GM12891 (cell line): ENCODE measurements at places on chromosomes 12 and 14.

GRCh38 chr14:103736546-103737431, 21.2 kb downstream of the ZFYVE21 start:
- DNase-seq = no peak

GRCh38 chr12:38772437-38772836, 133.0 kb downstream of the CPNE8 start:
- no peak for DNase-seq

- DNase-seq = no peak
Measured at GRCh38 chr12:85152311-85152729, 116.2 kb downstream of the LRRIQ1 start.

GRCh38 chr12:111221062-111222026, 147.6 kb downstream of the PHETA1 start:
- no peak for DNase-seq

GRCh38 chr14:75548544-75548943, 26.3 kb downstream of the BATF start:
- DNase-seq = no peak

- no peak for DNase-seq
Measured at GRCh38 chr12:57460841-57461275, 1.3 kb downstream of the GLI1 start.

GRCh38 chr14:80100681-80101080, 110.6 kb downstream of the DIO2 start:
- DNase-seq = no peak

- no peak for DNase-seq
Measured at GRCh38 chr12:95516757-95517156, 34.5 kb downstream of the USP44 start.

GRCh38 chr14:59101476-59101875, 87.0 kb upstream of the DAAM1 start:
- DNase-seq = no peak

DNA sequence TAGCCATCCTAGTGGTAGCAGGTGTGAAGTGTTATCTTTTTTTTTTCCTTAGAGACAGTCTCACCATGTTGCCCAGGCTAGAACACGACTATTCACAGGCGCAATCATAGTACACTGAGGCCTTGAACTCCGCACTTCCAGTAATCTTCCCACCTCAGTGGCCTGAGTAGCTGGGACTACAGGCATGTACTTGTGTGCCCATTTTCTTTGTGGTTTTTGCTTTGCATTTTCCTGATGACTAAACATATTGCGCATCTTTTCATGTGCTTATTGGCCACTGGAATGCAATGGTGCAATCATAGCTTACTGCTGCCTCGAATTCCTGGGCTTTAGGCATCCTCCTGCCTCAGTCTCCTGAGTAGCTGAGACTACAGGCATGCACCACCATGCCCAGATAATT, 33.3 kb upstream of the GCH1 start:
- no peak for DNase-seq

DNA sequence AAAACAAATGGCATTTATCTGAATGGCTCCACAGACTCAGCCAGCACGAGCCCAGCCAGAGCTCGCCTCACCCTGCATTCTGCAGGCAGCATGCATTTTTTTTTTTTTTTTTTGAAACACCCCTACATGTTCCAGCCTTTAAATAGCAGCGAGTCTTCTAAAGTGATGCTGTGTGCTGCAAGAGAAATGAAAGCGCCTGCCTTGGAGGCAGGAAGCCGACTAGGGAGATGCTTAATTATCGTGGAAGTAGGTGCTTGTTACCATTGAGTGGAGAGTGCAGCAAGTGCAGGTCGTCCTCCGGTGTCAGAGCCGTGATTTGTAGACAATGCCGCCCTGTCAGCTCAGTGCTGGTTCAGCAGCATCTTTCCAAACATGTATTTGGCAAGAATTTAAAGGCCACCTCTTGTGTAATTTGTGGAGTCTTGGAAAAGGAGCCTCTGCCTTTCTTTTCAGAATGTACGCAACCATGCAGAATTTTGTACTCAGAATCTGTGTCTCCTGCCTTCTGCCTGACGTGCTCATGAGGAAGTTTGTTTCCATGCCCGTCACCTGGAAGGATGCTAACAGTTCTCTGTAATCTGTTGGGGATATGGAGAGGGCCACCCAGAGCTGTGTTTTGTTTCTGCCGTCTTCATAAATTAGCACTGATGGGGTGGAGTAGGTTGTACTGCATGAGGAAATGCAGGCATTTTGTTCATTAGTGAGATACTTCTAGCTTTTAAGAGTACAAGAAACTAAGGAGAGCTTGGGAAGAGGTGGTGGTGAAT, 345.9 kb upstream of the RGS6 start:
- no peak for DNase-seq

GRCh38 chr12:76919383-76920171, 40.8 kb upstream of the CSRP2 start:
- DNase-seq = no peak

GRCh38 chr12:128848371-128848770, 4.9 kb upstream of the GLT1D1 start:
- DNase-seq = no peak

DNA sequence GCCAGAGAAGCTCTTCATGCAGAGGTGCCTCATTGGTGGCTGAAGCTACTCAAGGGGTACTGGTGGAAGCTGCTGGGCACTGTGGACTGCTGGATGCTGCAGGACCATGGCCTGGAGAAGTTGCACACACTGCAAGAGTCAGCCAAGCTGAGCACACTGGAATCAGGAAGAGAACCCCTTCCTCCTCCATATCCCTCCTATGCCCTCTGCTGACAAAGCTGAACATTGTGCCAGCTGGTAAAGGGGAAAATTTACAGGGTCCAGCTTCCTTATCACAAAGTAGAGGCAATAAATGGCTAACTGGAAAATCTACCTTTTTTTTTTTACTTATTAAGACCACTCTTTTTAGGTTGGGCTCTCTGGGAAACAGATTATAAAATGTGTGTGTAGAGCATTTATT, 6.5 kb downstream of the CCDC175 start:
- no peak for DNase-seq

- no peak for DNase-seq
Measured at GRCh38 chr14:67703997-67704396, 2.3 kb downstream of the RDH12 start.

DNA sequence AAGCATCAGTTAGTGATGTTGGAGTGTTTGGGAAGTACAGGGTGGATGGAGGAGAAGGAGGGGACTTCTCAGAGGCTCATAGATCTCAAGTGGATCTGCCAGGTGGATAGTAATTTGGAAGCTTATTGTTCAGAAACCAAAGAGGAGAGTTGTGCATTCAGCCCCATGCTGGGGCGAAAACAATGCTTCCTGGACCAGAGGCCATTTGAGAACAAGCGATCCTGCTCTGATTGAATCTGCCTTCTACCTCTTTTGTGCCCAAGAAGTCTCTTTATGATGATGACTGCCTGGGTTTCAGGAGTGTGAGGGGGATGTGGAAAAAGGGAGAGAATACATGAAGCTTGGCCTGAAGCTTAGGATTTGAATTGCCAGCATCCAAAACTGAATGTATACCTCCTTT, 110.8 kb upstream of the SRRM4 start:
- no peak for DNase-seq

GRCh38 chr12:118269806-118270205, 102.9 kb downstream of the TAOK3 start:
- no peak for DNase-seq

- DNase-seq = no peak
Measured at GRCh38 chr14:103628221-103628683, 759 bp upstream of the KLC1 start.

DNA sequence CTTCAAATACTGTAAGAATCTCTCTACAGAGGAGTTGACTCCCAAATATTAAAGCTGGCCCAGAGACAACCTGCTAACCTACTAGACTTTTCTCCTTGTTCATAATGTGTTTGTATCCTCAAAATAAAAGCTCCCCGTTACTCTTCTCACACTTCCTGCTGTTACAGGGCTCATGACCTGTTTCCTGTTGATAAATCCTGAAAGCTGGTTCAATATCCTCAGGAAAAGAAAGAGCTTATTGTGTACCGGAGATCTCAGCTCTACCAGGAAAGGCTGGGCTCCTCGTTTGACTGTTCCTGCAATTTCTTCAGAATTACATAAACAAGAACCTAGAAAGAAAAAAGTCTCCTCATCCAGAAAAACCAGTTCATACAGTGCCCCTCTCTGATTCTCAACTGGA, 30.8 kb downstream of the CLEC1A start:
- no peak for DNase-seq

DNA sequence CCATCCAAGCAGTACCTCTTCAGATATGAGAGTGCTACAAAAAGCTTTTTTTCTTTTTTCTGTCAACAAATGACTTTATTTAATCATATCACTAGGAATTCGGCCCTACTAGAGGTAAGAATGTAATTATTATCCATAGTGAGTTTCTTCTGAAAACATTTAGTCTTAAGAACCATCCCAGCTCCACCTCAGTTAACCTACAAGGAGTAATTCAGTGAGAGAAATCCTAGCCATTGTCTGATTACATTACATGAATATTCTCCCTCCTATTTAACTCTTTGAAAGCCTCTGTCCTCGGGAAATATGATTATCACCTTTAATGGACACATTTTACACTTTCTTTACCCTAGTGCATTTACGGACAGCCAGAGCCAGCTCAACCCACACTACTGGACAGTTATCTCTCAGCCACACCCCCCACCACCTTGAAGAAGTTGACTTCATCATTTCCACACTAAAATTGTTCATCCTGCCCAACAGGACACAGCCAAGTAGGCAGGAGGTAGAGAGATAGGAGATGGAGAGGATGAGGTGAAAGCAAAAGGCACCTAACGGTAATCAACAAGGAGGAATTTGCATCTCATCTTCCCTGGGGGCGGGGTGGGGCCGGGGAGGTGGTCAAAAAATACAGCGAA, 1.3 kb downstream of the PPFIA2 start:
- no peak for DNase-seq

GRCh38 chr12:132622437-132623071, 4.0 kb downstream of the P2RX2 start:
- no peak for DNase-seq

DNA sequence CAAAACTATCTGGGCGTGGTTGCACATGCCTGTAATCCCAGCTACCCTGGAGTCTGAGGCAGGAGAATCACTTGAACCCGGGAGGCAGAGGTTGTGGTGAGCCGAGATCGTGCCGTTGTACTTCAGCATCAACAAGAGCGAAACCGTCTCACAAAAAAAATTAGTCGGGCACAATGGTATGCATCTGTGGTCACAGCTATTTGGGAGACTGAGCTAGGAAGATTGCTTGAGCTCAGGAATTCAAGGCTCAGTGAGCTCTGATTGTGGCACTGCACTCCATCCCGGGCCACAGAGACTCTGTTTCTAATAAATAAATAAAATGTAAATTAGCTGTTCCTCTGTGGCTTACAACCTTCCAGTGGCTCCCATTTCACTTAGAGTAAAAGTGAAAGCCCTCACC, 28.0 kb downstream of the RCOR1 start:
- DNase-seq = no peak

GRCh38 chr12:104490850-104491249, 34.1 kb downstream of the CHST11 start:
- DNase-seq = no peak

GRCh38 chr12:107435520-107435919, 250.1 kb upstream of the PWP1 start:
- DNase-seq = no peak

DNA sequence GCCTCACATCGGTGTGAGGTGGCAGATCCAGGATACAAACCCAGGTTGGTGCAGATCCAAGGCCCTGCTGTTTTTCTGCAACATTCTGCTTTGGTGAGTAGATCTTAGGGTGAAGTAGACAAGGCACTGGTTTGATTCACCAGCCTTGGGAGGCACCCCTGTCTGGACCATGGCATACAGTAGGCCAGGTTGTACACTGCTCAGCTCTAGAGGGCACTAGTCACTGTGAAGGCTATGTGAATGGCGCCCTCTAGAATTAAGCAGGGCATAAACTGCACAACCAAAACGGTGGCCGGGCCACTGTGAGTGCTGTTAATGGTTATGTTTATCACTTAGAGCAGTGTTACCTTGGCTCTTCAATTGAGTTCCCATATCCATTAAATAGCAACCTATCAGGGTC, 280.6 kb upstream of the PWP1 start:
- no peak for DNase-seq

DNA sequence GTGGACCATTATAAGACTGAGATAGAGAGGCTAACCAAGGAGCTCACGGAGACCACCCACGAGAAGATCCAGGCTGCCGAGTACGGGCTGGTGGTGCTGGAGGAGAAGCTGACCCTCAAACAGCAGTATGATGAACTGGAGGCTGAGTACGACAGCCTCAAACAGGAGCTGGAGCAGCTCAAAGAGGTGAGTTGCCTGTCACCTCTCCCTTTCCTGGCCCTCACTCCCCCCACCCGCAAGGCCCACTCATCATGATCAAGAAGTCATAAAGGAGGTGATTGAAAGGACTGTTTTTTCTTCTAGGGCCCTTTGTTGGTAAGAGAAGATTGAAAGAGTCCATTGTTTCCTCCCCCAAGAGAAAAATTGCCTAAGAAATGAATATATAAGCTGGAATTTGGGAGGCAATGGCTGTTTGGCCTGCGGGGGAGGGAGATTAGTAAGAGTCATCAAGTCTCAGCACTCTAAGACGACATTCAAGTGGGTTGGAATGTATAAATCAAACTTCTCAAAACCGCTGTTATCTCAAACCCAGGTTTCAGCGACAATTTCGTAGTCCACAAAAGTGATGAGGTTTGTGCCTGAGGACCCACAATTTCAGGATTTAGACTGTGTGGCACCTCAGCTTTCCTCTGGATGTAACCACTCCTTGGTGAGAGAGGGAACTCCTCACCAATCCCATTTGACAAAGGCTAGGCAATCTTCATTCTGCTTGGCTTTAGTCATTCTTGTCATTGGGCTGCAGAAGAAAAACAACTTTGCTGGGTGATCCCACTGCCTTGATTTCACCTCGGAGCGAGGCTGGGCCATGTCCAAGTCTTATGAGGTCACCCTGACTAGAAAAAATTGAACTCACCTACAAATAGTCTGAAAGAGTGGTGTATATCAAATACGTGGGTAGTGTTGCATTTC, 966 bp downstream of the BICD1 start:
- DNase-seq = no peak

GRCh38 chr14:20696764-20697163, 8.2 kb downstream of the ANG start:
- no peak for DNase-seq

GRCh38 chr14:64209444-64210131, 84.6 kb downstream of the ESR2 start:
- no peak for DNase-seq

DNA sequence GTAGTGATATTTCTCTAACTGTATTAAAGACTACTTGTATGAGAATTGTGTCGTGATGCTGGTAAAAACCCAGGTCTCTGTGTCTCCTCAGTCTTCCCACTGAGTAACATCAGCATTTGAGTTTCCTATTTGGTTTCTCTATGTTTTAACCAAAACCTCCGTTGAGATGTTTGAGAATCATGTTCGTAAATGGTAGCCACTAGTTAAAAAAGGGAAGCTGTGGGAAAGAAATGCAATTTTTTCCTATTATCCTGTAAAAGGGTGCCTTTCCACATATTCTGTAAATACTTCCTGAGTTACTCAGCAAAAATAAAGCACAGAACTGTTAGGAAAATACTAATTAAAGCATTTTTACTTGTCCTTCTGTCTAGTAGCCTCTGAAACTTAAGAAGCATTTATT, 7.0 kb downstream of the CLEC1B start:
- DNase-seq = no peak

GRCh38 chr12:111086947-111087700, 166.7 kb upstream of the MYL2 start:
- DNase-seq = no peak

GRCh38 chr14:81028461-81028860, 73.0 kb downstream of the TSHR start:
- DNase-seq = no peak
